ENCODE measurements at places on chromosomes 6 and 20.

DNA sequence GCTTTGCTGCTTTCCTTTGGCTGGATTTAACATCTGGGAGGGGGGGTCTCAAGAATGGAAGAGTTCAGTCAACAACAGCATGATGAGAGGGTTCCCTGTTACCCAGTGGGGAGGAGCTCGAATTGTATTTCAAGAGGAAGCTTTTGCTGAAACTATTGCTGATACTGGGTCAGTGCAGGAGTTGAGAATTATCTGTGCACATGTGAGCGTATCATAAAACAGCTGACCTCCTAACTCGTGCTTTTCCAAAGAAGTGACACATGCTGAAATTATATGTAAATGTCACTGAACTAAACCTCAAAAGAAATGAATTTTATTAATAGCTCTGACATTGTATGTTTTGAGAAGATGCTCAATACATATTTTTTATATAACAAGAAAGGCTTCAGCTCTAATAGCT, 96.3 kb downstream of the PHF3 start:
- no peak for DNase-seq

DNA sequence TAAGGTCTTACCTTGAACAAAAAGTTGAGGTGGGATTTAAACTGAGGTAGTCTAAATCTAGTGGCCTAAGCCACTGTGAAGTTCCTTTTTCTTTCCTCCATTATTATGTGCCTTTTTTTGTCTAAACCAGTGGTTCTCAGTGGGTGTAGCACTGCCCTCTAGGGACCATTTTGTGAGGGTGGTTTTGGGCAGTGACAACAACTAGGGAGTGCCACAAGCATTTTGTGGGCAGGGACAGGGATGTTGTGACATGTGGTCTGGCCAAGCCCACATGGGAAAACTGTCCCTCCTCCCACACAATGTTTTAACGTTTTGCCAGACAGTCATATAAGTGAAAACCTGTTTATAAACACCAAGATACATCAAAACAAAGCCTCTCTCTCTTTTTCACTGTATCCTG, 899.4 kb upstream of the FLRT3 start:
- DNase-seq = no peak

GRCh38 chr20:38950254-38950653, 11.9 kb upstream of the DHX35 start:
- no peak for DNase-seq

DNA sequence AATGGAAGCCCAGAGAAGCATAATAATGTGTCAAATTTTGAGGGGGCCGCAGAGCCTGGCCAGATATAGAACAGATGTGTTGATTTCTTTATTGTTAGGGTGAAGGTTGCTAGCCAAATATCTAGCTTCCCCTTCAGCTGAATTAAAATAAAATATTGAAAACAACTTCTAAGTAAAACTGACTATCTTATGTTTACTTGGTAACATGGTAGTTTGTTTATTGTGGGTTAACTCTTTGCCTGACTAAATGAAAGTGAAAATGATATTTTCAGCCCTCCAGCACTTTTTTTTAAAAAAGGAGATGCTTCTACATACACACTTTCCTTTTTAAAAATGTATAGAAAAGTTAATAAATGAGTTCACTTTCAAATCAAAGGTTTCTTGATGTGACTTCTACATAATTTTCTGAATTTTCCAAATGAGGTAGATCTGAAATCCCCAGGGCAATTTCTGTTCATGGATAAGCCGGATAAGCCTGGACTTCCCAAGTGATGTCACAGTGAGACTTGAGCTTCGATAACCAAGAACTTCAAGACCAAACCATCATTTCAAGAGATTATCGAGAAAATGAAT, 172.1 kb upstream of the OLIG3 start:
- DNase-seq = no peak

GRCh38 chr6:1387876-1388629, 1.3 kb upstream of the FOXF2 start:
- DNase-seq = no peak

GRCh38 chr20:13395232-13395631, 174.2 kb downstream of the ISM1 start:
- no peak for DNase-seq

- no peak for DNase-seq
Observed at GRCh38 chr6:156378853-156379252, 398.3 kb upstream of the ARID1B start.

DNA sequence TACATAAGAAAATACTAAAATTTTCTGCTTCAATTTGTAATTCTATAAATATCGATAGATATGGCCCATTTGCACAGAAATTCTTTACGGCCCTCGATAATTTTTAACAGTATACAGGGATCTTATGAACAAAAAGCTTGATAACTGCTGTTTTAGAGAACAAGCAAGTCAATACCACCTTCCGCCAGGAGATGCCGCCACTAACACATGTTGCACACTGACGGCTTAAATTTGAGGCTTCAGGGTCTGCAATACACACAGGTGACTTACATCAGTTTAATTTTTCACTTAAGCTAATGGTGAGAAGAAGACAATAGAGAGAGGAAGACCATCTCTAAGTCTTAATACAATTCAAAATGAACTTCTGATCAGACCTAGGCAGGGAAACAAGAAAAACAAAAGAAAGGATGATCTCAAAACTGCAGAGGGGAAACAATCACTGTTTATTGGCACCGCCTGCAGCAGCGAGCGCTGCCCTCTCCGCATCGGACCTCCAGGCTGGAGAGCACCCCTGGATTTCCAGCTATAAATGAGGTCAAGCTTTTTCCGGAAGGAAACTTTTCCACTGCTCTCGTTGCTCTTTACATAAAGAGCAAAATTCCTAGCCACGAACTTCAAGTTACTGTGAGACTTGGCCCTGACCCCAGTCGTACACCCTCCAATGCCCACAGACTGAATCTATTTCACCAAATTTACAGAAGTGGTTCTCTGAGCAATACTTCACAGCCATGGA, 53.9 kb downstream of the OTOR start:
- no peak for DNase-seq

GRCh38 chr20:7347409-7347808, 579.9 kb downstream of the BMP2 start:
- no peak for DNase-seq

GRCh38 chr6:124903797-124904196, 58.4 kb upstream of the RNF217 start:
- DNase-seq = no peak

DNA sequence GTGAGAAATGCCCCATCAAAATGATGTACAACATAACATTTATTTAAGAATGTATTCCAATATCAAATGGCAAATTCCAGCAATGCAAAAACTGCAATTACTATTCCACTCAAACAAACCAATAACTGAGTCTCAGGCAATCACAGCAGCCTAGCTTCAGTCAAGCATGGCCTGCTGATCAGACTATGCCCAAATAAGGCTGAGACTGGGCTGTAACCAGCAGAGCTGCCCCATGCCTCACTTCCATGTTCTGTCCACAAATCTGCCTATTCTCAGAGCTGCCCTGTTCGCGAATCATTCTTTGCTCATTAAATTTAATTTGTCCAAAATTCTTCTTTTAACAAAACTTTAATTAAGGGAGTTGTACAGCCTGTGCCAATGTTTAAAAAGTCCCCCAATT, 155.4 kb downstream of the FNDC1 start:
- DNase-seq = no peak

DNA sequence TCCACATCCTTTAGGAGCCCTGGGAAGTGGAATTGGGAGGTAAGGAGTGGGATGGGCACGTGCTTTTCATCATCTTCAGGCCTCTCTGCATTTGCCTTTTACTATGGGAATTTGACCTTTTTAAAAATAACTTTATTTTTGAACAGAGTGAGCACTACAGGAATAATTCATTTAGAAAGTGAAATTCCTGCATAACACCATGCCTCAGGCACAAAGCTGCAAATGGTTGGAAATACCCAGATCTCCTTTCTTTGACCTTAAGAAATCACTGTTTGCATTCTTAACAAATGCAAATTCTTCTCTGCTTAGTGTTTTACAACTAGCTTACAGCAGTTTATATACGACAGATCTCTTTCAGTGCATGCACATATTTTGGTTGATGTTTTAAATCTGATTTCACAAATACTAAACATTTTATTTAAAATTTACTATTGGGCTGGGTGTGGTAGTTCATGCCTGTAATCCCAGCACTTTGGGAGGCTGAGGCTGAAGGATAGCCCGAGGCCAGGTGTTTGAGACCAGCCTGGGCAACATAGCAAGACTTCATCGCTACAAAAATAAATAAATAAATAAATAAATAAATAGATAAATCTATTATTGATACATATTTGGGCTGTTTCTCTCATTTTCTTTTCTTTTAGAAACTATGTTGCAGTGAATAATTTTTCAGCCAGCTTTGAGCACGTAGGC, 24.5 kb downstream of the CST8 start:
- DNase-seq = no peak

DNA sequence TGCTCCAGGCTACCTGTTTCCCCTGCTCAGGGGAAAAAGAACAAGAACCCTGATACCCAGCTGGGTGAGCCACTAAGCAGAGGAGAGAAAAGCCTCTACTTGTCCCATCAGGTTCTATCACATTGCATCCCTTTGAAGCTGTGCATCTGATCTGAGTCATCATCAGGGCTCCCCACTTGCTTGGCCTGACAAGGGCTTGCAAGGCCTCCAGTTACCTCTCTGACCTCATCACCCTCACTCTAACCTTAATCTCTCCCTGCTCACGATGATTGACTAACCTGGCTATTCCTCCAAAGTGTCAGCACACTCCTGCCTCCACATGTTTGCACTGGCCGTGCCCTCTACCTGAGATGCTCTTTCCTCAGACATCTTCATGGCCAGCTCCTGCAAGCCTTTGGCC, 309.5 kb upstream of the CHD6 start:
- no peak for DNase-seq

DNA sequence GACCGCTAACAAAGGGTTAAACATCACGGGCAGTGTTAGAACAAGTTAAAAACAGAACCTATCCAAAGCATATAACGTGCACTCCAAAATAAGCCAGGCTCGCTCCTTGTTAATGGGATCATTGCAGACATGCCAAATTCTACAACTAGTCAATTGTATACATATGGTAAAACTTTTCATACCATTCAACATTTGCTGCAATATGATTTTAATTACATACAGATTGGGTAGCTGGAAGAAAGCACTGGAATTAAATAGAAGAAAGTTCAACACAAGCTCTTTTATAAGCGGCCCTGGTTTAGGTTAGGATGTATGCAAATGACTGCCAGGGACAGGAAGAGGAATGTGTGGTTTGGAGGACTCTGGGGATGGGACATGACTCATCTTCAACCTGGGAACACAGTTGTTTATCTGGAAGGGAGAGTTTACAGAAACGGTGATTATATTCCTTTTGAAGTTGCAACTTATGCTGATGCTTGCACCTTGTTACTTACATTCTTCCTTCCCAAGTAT, 62.5 kb upstream of the TIAM2 start:
- no peak for DNase-seq

- no peak for DNase-seq
Observed at GRCh38 chr6:136775548-136775947, 16.7 kb downstream of the MAP3K5 start.

GRCh38 chr6:138817799-138818198, 21.9 kb downstream of the ECT2L start:
- DNase-seq = no peak

GRCh38 chr6:834866-835265, 141.9 kb upstream of the EXOC2 start:
- no peak for DNase-seq

GRCh38 chr20:46699651-46700359, 9.6 kb upstream of the SLC2A10 start:
- no peak for DNase-seq

Data from cortex of kidney (tissue), 1 donor.